NCI-H2227 treated with DMSO at 0.1 percent for 48 hours (cell line): ENCODE measurements at places on chromosomes 13 and 19.

- DNase-seq = peak; percentile 4
Observed at GRCh38 chr13:71149046-71149445, 718.0 kb downstream of the DACH1 start.

DNA sequence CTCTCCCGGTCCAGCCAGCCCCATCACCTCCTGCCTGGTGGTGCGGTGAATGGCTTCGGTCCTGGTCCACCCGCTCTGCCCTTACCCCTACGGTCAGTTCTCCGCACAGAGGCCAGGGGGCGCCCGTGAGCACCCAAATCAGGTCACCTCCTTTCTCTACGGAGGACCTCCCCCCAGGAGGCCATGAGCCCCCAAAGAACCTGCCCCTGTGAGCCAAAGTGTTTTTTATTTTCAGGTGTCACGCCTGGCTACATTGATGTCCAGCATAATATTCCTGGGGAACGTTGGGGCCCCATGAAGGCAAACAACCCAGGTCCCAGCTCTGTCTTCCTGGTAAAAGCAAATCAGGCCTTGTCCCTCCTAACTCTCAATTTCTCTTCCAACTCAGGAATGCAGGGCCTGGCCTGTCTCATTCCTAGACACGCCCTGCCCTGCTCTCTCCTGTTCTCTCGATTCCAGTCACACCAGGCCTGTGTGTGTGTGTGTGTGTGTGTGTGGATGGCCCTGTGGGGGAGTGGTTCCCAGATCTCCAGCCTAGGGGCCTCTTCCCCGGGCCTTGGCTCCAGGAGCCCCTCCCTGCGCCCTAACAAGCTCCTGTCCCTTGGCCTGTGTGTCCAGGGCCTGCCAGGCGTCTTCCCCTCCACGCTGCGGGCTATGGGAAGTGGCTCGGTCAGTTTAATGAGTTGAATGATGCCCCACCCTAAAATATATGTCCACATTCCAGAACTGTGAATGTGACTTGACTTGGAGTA lies 9.7 kb upstream of the GIPC1 start:
- no peak for DNase-seq

- peak; percentile 11 for DNase-seq
Observed at GRCh38 chr13:27194895-27195764, 23.5 kb upstream of the USP12 start.

DNA sequence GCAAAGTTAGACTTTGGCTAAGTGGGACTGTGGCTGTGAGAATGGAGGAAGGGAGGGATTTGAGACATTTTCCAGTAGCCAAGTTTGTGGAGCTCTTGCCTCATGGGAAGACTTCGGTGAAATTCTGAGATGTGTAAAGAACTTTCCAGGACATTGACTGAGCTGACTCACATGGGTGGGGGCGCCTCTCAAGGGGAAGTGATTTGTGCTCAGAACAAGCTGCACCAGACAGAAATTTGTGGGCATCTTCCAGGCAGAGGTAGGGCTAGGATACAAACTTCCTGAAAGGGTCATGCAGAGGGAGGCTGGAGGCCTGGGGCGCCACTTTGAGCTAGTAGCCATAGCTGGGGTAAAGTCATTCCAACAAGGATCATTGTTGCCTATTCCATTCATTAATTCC lies 9.8 kb upstream of the SIGLEC10 start:
- no peak for DNase-seq

DNA sequence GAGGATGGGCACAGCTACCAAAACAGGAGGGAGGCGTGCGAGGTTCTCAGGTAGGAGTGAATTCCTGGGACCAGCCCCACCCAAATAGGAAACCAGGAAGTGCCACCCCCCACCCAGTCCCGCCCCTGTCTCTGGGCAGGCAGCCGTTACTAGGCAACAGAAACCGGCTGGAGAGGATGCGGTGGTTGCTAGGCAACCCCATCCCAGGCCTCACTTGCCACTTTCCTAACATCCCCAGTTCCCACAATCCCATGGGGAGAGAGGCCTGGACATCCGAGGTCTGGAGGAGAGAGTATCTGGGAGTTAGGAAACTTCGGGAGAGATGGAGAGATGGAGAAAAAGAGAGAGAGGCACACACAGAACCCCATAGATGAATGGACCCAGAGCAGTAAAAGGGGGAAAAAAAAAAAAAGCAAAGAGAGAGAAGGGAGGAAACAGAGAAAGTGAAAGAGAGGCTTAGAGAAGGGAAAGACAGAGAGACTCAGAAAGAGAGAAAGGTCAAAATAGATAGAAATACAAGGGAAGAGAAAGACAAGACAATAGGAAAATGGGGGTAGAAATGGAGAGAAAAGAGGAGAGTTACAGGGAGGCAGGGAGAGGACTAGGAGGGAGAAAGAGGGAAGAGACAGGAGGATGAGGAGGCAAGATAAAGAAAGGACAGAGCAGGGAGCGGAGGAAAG lies 3.8 kb downstream of the GRIK5 start:
- DNase-seq = peak; percentile 89

- DNase-seq = no peak
Observed at GRCh38 chr19:3404324-3405260, 38.2 kb downstream of the NFIC start.

GRCh38 chr13:71789693-71790329 lies 77.2 kb downstream of the DACH1 start:
- DNase-seq = no peak

DNA sequence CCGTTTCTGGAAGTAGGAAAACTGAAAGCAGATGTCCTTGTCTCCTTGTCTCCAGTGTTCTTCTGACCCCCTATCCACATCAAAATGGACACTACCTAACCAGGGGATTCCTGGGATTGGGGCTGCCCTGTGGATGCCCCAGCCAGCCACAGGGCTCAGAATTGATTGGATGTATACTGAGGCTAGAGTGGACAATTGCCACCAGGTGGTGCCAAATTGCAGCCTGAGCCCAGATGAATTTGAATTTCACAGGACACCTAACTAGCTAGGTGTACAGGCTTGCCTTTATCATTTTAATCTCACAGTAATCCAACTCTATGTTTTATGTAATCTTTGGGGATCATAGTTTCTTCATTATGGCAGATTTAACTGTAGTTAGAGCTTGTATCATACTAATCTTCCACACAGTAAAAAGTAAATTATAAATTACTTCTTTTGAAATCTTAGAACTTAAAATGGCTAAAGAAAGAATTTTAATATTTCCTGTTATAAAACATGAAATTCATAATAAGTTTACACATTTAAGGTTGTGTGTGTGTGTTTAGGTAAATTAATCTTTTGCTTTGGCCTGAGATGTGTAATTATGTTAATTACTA lies 58.0 kb downstream of the PIBF1 start:
- DNase-seq = no peak

- no peak for DNase-seq
Observed at GRCh38 chr13:84127597-84128128, 245.4 kb upstream of the SLITRK1 start.

DNA sequence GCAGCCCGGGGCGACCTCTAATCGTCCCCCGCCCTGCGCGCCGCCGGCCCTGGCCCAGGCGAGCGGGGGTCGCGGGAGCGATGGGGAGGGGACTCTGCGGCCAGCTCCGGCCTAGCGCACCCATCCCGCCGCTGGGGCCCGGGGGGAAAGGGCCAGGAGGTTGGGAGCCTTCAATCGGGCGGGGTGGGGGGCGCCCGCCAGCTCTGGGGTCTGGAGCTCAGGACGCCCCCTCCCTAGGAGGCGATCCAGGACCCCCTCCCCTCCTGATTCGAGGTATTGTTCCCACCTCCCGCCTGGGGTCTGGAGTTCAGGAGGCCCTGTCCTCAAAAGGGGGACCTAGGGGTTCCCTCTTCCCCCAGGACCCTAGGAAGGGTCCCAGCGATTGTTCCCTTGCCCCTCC lies 430 bp downstream of the ZNF358 start:
- no peak for DNase-seq

DNA sequence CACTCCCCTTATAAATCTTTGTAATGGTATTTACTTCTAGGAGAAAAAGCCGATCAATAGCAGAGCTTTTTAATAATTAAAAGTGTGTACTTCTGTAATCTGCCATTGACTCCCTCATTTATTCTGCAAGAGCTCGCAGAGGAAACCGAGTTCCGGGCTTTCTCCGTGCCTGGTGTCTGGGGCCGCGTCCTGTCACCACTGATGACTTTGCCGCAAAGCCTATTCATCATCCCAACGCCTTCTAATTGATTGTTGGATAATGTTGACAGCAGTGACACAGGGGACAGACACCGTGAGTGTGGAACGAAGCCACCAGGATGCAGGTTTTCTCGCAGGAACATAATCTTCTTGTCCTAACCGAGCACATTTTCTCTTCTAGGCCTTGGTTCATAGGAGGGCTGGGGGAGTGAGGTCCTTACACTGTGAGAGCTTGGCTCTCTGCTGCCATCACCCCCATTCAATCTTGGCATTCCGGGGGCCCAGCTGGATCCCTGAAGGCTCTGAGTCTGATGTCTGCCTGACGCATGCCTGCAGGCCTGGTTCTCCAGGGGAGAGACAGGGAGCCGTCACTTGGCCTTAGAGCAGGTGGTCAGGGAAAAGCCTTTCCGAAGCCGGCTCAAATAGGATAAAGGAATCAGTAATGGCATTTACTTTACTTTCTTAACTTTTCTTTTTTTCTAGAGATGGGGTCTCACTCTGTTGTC lies 110.3 kb downstream of the KDM4B start:
- no peak for DNase-seq

- no peak for DNase-seq
Observed at GRCh38 chr19:44552324-44552723, 22.8 kb upstream of the CEACAM20 start.

DNA sequence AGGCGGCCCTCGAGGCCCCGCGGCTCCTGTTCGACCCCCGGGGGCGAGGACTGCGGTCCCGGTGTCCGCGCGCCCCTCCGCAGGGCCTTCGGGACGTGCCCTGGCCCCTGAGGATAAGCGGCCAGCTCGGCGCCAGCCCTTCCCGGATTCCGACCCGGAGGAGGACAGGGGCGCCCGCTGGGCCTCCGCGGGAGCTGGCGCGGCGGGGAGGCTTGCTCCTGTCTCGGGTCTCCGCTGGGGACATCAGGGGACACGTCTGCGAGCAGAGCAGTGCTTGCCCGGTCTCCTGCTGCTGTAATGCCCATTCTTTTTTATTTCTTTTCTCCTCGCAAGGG lies 829 bp downstream of the B3GLCT start:
- no peak for DNase-seq

DNA sequence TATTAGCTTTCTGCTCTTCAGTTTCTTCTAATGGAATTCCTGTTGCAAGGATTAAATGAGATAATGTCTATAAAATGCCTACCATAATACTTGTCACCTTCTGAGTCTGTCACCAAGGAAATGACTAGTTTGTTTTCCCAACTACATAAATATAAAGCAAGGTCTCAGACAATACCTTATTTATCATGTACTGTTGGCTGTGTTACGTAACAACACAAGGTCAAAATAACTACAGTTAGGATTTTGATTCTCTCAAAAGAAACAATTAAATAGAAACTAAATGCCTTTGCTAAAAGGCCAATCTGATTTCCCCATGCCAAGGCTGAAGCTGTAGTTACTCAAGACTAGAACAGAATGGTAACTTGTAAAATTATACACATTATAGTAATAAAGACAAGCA lies 134.5 kb downstream of the PCDH9 start:
- no peak for DNase-seq

GRCh38 chr13:60369242-60369641 lies 27.8 kb upstream of the TDRD3 start:
- DNase-seq = no peak

GRCh38 chr19:46958532-46958931 lies 61.1 kb upstream of the NPAS1 start:
- DNase-seq = no peak

GRCh38 chr19:33954686-33955085 lies 158.0 kb downstream of the KCTD15 start:
- DNase-seq = no peak

- DNase-seq = no peak
Observed at GRCh38 chr19:48798937-48799336, 11.9 kb downstream of the BCAT2 start.

GRCh38 chr13:105116966-105117365 lies 1418.5 kb downstream of the EFNB2 start:
- no peak for DNase-seq

DNA sequence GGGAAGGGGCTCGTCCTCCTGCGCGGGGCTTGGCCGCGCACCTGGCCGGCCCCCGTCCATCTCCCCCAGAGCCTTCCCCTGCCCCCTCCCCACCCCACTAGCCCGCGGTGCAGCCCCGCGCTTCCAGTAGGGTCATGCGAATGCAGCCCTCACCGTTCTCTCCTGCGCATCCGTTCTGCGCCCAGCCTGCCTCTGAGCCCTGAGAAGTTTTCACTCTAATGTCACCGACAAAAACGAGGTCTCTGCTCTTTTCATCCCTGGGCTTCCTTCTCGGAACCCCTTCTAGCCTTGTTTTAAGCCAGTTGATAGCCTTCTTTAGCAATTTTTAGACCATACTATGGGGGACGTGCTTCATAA lies 97.4 kb downstream of the ATP8A2 start:
- no peak for DNase-seq

DNA sequence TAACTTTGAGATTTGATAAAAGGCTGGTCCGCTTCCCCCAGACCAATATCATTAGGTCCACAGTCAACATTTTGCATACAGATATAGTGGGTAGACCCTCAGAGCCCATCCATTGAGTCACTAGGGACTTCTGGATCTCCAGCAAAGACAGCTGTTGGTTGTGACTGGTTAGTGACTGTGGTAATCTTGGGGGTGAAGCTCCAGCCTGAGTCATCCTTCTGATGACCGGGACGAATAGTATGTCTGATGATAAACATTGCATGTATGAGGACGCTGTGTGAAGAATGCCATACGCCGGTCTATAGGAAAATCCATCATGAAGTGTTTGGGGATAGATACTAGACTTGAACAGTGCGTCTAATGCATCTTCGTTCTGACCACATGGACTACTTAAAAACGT lies 307.0 kb downstream of the UQCRFS1 start:
- no peak for DNase-seq

DNA sequence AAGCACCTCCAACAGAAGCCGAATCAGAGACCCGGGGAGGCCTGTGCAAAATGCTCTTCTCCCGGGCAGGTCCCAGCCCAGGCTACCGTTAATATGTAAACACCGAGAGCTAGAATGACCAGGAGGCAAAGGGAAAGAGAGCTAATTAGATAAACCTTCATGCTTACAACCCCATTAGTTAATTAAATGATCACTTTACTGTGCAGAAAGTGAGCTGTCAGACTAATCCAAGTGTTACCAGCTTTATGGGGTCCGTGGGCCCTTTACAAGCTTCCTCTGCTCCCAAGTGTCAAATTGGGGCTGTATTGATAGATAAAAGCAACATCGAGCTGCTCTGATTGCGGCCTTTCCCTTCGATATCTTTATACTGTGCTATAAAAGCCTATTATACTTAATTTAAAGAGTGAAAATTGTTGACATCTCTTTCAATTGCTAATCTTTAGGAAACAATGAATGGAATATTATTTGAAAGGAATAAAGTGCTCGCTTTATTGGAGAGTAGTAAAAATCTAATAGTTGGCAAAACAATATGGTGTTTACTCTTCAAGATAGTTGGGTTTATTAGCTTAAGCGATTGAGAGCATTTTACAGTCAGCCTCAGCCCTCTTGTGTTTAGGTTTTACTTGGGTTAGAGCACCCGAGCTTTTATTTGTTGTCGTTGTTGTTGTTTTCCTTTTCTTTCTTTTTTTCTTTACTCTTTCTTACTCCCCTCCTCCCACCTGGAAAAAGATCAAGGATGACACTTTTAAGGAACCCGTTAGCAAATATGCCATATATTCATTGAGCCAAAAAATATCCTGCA lies 189.3 kb upstream of the GPR12 start:
- DNase-seq = no peak
